RKO (cell line): ENCODE measurements at places on chromosomes 5 and 9.

DNA sequence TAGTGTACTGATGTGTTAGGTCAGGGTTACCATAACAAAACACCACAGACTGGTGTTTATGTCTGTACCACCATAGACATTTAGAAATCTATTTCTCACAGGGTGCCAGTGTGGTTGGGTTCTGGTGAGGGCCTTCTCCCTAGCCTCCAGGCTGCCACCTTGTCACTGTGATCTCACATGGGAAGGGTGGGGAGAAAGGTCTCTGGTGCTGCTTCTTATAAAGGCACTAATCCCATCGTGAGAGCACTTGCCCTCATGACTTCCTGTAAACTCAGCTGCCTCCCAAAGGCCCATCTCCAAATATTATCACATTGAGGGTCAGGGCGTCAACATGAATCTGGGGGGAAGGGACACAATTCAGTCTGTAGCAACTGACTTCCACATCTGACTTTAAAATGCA, 49.8 kb downstream of the PIK3R1 start:
- no peak for DNase-seq

DNA sequence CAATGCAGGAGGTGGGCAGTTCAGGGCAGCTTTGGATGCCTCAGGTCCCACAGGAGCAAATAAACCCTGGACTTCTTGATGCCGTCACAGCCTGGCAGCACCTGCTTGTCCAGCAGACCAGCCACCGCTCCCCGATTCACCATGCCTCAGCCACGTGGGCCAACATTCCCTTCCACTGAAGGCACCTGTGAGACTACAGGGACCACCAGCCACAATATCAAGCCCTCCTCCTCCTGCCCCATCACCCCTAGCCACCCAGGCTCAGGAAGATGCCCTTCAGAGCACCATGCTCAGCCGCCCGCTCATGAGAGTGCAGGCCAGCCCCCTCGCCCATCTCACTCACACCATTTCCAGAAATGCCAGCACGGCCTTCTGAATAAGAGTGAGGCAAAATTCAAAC, 234.7 kb downstream of the SYK start:
- no peak for DNase-seq

DNA sequence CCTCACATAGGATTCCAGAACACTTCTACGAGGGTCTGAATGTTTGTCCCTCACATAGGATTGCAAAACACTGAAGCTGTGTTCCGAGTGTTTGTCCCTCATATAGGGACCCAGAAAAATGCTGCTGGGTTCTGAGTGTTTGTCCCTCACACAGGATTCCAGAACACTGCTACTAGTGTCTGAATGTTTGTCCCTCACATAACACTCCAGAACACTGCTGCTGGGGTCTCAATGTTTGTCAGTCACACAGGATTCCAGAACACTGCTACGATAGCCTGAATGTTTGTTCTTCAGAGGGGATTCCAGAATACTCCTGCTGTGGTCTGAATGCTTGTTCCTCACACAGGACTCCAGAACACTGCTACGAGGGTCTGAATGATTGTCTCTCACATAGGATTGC, 218.7 kb downstream of the FOXD4L6 start:
- DNase-seq: no peak

- no peak for DNase-seq
These were observed 265.2 kb downstream of the GADD45G start for GRCh38 chr9:89869793-89870580.

DNA sequence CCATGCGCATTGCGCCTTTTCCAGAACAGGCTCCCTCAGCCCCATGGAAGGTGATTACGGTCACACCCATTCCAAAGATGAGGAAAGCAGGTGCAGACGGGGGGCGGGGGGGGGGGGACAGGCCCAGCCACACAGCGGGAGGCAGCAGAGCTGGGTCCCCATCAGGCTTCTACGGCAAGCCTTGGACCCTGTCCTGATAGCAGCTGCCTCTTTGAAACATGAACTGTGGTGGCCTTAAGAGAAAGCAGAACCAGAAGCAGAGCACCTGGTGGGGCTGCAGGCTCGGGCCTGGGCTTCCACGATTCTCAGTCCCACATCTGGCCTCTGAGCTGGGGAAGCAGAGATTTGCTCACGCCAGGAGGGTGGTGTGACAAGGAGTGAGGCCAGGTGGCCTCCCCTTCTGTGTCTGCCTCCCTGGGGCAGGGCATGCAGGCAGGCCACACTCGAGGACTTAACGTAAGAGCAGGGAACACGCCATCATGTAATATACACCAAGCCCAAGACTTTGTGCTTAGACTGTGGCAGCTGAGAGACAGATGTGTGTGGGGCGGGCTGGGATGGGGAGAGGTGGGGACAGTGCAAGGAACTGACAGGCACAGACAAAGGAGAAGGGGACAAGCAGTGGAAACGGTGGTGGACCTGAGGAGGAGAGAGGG, 14.2 kb upstream of the PHYKPL start:
- no peak for DNase-seq

DNA sequence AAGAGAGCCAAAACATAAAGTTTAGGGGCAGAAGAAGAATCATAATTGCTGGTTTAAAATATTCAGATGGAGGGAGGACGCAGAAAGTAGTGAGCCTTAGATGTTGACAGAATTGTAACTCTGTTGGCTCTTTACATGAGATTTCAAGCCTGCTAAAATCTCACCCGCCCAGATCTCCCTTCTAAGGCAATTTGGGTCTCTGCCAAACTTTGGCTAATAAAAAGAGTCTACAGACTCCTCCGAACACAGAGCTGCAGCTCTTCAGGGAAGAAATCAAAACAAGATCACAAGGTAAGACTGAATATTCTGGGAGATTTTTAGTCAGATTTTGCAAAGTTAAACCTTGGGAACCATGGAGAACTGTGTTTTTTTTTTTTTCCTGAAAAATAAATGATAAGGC, at the start of gene IL33:
IL33 (plus strand) TSS at position 246 of the 400 bp plus-strand sequence. CDS start 25,888 bp downstream, outside the sequence.
- no peak for DNase-seq

DNA sequence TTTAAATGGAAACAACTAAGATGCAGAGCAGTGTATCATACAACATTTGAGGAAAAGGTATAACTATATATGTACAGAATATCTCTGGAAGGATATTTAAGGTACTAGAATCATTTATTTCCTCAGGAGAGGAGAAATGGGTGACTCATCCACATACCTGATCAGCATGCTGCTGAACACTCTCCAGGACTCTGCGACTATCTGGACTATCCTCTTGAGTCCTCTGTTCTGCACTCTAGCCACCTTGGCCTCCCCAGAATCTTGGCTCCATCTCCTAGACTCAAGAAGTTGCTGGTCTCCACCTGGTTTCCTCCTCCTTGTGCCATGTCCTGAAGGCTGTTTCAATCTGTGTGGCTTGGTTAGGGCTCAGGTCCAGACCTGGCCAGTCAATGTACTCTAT, 8.8 kb upstream of the PRDM6 start:
- DNase-seq: no peak

- DNase-seq: no peak
These were observed 55.7 kb downstream of the CAST start for GRCh38 chr5:96717874-96718273.
